Naive B cell (primary cell): ENCODE measurements at places on chromosomes 2 and 18. TPM values are rescaled to one million over a fixed set of nuclear protein-coding genes. Genes with fewer than 3 reads are reported as not detected.

DNA sequence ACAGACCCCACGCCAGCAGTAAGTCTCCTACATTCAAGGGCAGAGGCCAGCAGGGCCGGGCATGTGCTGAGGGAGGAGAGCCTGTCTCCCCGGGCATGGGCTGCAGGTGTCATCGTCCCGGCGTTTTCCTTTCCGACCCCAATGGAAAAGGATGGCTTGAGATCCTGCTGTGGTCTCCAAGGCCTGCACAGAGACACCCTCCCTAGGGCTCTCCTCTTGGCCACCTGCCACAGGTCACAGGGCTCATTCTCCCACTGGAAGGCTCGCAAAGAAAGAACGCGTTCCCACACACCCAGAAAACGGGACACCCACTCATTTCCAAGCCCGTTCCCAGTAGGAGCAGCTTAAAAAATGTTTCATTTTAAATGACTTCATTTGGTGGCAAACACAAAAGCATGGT, 41.0 kb downstream of the DIPK1C start:
- no peak for DNase-seq

GRCh38 chr2:240588669-240589068, 2.1 kb downstream of the CAPN10 start:
- no peak for DNase-seq

ATP8B1 gene
- 0.04 TPM for polyA plus RNA-seq

TBR1 gene
- not detected for polyA plus RNA-seq
